Activated CD4-positive, CD25-positive, alpha-beta regulatory T cell (primary cell): ENCODE measurements at places on chromosomes 1 and 21.

- DNase-seq, result no peak
These were observed 87.6 kb upstream of the DUSP10 start for GRCh38 chr1:221829327-221830015.

GRCh38 chr21:45548711-45549491 lies 6.7 kb upstream of the SLC19A1 start:
- no peak for DNase-seq

DNA sequence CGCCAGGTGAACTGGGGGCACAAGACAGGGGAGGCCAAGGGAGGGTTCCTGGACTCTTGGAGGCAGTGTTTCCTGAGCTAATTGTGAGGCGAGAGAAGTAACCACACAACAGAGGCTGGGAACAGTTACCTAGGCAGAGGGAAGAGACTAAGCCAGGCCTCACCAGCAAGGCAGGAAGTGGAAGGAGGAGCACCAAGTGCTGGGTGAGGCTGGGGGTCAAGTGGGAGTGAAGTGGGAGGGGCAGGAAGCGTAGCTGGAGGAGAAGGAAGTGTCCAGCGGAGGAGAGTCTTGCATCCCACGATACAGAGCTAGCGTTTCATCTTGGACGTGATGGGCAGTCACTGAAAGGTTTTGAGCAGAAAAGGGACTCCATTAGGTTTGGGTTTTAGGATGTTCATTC lies 48.3 kb upstream of the CAPZB start:
- DNase-seq, result no peak

DNA sequence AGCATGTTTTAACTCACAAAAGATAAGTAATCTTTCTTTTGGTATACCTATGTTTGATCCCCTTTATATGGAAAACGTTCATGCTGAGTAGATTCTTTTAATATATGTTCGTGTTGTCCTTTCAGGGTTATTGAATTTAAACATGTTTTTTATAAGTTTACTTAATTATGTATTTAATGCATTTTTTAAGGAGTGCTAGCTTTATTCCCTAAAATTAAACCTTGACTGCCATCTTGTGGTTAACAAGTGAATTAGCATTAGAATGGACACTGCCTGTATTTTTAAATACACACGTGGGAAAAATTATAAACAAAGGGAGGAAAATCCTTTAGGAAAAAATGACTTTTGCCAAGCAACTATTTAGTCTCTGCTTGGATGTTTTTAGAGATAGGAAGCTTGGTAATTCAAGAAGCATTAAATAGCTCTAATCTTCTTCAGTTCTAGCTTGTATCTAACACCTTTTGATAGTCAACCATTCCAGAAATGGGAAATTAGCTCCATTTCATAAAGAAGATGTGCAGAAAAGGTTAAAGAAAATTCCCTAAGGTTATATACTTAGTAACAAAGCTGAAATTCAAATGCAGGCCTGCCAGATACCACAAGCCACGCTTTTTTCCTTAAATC lies 43.0 kb downstream of the UBE2U start:
- no peak for DNase-seq

DNA sequence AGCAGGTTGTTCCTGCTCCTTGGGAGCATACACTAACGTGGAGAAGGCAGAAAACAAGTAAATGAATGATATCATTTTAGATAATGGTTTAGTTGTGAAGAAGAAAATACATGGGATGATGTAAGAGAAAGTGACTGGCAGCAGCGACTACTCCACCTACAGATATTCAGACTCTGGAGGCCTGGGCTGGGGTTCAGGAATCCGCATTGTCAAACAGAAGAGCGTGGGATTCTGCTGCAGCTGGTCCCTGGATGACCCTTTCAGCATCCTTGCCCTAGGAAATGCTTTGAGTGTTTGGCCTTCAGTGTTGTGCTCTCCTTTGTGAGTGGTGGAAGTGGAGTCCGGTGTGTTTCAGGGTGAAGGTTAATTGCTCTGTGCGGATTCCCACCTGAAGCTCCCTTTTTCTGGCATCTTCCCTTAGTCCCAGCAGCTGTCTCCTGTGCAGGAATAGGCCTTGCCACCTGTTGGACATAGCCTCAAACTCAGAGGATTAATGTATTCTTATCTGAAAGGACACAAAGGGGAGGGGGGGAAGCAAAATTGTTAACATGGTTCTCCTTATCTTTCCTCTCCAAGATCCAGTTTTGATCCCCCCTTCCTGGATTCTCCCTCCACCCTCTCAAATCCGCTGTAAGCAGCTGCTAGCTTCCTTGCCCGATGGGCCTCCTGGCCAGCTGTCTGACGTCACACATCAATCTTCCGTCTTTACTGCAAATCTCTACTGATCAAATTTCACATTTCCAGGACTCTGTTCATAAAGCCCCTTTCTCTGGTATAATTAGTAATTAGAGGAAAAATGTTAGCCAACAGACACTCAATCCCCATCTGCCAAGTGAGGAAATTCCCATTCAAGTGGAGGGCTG lies 68.3 kb upstream of the SPAG17 start:
- DNase-seq, result no peak

DNA sequence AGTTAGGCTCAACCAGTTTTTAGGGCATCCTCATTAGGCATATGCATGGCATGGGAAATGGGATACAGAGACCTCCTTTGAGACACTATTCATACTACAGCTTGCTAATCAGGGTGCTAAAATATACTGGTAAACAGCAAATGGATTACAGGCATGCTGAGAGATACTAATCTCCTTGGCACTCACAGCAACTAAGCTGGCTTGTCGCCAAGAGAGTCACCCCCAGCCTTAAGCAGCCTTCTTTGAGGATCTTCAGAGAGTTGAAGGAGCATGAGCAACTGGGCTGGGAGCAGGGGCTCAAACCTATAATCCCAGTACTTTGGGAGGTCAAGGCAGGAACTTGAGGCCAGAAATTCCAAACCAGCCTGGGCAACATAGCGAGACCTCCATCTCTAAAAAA lies 120.1 kb upstream of the NR5A2 start:
- DNase-seq, result no peak

DNA sequence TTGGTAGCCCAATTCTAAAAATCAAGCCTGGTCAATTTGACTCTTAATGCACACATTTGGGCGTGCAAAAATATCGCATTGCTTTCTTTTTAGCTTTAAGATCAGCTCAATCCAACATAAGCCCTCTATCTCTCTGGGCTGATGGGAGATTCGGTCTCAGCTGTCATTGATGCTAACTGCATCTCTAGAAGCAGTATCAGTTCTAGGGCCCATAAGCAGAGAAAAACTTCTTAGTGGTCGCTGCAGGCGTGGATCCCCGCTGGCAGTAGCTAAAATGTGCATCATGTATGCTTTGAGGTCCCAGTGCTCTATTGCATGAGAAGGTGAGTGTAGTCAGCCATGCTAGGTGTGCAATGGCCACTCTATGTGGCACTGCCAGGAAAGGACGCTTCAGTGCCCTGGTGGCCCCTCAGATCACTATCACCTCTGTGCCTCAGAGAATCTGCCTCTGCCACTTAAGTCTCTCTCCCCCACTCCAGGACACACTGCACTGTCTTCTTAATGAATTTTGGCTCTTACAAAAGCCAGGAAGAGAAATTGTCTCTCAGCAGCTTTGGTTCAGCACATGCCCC lies 79.7 kb upstream of the GADD45A start:
- no peak for DNase-seq

GRCh38 chr21:35116777-35117176 lies 67.7 kb upstream of the RUNX1 start:
- DNase-seq, result no peak

GRCh38 chr1:53409695-53410094 lies 49.5 kb upstream of the DMRTB1 start:
- DNase-seq, result no peak

- no peak for DNase-seq
These were observed 180.4 kb downstream of the NTMT2 start for GRCh38 chr1:170326186-170326585.

GRCh38 chr1:235408503-235408960 lies 41.3 kb downstream of the TBCE start:
- DNase-seq, result no peak

DNA sequence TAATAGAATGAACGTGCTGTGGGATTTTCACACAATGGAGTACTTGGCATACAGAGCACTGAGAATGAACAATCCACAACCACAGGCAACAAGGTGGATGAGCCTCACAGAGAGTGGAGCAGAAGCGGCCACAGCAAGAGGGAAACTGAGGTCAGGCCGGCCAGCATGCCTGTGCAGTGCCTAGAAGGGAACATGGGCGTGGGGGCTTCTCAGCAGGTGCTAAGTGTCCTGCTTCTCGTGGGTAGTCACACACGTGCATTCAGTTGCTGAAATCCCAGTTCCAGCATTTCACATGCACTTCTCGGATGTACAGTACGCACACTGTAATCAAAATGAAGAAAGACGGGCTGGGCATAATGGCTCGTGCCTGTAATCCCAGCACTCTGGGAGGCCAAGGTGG lies 33.1 kb downstream of the WDR4 start:
- no peak for DNase-seq

- no peak for DNase-seq
These were observed 46.7 kb upstream of the CXADR start for GRCh38 chr21:17466166-17466565.

- no peak for DNase-seq
These were observed 815 bp downstream of the STYXL2 start for GRCh38 chr1:167094690-167095089.

GRCh38 chr1:97816927-97817326 lies 103.9 kb downstream of the DPYD start:
- no peak for DNase-seq

GRCh38 chr1:11026903-11027302 lies 14.4 kb downstream of the TARDBP start:
- DNase-seq, result no peak

DNA sequence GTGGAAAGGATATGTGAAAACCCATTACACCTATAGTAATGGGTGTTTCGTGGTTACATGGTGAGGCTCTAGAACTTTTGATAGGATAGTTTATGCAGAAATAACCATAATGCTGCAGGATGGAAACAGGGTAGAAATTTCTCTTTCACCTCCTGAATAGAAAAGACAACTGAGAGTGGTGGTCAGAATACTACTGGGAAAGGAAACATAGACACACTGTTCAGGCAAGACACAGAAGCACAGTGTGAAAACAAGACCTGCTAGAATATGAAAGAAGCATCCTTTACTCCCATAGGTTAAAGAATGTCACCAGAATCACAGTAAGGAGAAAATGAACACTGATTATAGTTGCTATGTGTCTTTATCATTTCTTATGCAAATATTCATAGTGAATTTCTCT lies 496.6 kb downstream of the DPYD start:
- DNase-seq, result no peak

DNA sequence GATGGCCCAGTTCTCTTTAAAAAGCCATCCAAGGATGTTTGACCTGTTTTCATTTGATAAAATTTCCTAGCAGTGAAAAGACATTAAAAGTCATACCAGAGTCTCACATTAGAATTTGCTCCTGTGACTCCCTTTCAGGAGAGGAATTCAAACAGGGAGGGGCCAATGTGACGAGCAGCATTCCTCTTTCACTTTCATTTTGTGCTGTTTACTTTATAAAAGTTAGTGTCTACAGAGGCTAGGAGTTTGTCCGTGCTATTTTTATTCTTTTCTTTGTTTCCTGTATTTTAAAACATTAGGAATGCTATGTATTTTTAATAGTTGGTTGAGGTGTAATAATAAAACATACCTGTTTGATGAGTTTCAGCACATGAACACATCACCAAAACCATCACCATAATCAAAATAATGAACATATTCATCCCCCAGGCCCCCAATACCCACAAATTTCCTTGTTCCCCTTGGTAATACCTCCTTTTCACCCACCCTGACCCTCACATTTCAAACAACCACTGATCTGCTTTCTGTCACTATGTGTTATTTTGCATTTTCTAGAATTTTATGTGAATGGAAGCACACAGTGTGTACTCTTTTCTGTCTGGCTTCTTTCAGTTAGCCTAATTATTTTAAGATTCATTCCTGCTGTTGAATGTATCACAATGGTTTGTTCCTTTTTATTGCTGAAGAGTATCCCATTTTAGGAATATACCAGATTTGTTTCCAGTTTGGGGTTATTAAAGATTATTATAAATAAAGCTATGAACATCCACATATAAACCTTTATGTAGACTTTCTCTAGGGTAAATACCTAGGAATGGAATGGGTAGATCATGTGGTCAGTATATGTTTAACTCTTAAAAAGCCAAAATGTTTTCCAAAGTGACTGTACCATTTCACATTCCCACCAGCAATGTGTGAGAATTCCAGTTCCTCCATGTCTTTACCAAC lies 129.5 kb downstream of the TENT5C start:
- DNase-seq, result peak; percentile 3

GRCh38 chr1:95561346-95561745 lies 327.3 kb downstream of the RWDD3 start:
- no peak for DNase-seq

GRCh38 chr1:46362158-46362557 lies 21.6 kb downstream of the NSUN4 start:
- DNase-seq, result no peak

DNA sequence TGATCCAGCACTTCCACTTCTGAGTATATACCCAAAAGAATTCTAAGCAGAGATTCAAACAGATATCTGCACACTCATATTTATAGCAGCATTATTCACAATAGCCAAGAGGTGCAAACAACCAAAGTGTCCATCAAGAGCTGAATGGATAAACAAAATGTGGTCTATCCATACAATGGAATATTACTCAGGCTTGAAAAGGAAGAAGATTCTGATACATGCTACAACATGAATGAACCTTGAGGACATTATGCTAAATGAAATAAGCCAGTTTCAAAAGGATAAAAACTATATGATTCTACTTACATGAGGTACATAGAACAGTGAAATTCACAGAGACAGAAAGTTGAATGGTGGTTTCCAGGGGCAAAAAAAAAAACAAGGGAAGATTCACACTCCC lies 88.9 kb downstream of the CCDC185 start:
- DNase-seq, result no peak
